Thymus (tissue), 14 donors: ENCODE measurements at places on chromosomes 12 and 14. TPM values are rescaled to one million over a fixed set of nuclear protein-coding genes. Genes with fewer than 3 reads are reported as not detected.

GRCh38 chr12:33322519-33322918 is 117.1 kb downstream of the SYT10 start:
- DNase-seq = no peak

DNA sequence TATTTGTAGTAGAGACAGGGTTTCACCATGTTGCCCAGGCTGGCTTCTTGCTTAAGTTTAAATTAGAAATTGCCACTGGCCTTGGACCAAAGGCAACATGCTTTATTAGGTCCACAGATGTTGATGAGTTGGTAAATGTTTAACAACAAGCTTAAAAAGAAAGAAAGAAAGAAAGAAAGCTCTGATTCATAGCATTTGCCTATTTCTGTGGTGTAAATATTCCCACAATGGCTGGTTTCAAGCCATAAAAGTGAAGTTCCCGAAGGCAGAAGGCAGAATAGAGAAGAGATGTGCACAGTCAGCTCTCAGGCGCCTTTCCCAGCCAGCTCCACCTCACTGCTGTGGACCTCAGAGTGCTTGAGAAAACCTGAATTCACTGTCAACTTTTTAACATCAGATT is 26.4 kb downstream of the KCNK13 start:
- DNase-seq = no peak

The INSM2 gene
- total RNA-seq = 0.05 TPM

GRCh38 chr12:106739815-106740530 is 34.5 kb upstream of the RIC8B start:
- DNase-seq = no peak

The SLC17A8 gene
- total RNA-seq = 3.0 TPM

GRCh38 chr12:113297621-113298471 is 37.1 kb downstream of the SLC8B1 start:
- no peak for DNase-seq

DNA sequence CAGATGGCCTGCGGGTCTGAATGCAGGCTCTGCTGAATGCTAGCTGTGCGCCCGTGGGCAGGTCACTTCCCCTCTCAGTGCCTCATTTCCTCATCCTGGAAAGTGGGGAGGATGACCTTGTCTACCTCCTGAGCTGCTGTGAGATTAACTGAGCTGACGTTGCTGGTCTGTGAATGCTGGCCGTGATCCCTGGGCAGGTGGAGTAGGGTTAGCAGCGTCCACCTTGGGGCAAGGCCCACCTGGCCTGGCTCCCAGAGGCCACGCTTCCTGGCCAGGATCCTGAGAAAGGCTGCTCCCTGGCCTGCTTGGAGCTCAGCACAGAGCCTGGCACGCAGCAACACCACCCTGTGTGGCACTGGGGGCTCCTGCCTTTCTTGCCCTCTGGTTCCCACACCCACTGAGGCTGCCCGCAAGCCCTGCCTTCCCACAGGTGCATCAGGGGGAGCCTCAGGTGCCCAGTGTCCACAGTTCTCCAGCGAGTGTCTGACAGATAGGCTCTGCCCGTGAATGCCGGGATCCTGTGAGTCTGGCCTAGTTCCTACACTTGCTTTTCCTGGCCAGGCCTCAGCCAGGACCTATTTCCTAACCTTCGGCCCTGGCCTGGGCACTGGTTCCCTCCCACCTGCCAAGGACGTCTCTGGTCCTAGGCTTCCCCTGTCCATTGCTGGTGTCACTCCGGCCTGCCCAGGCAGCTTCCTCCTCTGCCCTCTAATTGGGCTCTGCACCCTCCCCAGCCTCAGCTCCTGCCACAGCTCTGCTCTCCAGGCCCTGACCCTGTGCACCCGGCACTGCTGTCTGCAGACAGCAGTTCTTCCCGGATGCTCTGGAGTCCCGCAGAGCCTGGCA is 37.2 kb upstream of the TDRD9 start:
- DNase-seq = no peak

The TDRD9 gene
- total RNA-seq = 0.76 TPM

DNA sequence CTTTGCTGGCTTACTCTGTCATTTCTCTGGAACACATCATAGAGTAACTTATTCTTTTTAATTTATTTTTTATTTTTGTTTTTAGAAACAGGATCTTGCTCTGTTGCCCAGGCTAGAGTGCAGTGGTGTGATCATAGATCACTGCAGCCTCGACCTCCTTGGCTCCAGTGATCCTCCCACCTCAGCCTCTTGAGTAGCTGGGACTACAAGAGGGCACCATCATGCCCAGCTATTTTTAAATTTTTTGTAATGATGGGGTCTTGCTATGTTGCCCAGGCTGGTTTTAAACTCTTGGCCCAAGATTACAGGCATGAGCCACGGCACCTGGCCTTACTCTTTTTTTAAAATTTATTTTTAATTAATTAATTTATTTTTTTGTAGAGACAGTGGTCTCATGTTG is 32.2 kb upstream of the RD3L start:
- DNase-seq = no peak

DNA sequence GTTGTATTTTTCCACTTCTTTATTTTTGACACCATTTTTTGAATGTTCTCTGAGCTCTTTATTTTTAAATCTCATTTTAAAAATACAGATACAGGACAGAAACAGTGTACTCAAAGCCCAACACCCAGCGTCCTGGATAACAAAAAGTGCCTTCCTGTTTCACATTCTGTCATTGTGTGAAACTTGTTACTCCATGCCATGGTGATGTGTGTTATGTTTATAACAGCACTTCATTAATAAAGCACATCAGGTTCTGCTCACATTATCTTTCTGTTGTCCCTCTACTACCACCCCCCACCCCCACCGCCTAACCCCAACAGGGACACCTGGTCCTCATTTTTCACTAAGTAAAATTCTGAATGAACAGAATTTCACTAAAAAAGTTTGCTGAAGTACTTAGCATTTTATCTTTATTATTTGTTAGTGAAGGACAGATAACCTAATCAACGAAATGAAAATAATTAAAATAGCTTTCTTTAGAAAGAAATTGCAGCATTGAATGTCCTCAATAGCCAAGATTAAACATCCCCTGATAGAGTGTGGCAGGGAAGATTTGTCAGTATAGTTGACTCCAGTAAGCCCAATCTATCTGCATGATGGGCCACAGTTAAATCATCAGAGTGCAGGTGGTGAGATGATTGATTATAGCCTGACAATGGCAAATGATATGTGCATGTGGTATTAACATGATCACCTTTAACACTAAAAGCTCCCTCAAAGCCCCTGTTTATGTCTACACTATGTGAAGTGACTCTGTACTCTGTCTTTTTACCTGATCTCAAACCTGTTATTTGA is 153.9 kb downstream of the ACSS3 start:
- DNase-seq = no peak

The RPS29 gene
- total RNA-seq = 6,328 TPM

The GPR33 gene
- 0.14 TPM for total RNA-seq

The FAM181A gene
- not detected for total RNA-seq

The NOXRED1 gene
- total RNA-seq = 0.19 TPM

DNA sequence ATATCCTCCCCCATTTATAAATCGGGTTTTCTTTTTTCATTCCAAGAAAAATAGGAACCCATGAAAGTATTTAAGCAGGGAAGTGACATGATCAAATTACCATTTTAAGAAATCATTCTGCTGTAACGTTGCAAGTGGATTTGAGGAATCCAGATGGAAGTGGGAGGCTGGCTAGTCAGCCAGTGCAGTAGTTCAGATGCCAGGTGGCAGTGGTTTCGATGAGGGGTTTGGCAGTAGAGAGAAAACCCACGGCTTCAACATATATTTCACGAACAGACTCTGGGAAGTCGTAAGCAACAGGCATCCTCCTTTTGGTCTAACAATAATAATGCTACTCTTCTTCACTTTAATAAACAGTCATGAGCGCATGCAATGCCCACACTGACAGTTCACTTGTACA is 25.0 kb downstream of the PDZRN4 start:
- no peak for DNase-seq

The RAD51B gene
- 17.8 TPM for total RNA-seq

- no peak for DNase-seq
These were observed 18.9 kb downstream of the E2F7 start for GRCh38 chr12:77046468-77046867.

DNA sequence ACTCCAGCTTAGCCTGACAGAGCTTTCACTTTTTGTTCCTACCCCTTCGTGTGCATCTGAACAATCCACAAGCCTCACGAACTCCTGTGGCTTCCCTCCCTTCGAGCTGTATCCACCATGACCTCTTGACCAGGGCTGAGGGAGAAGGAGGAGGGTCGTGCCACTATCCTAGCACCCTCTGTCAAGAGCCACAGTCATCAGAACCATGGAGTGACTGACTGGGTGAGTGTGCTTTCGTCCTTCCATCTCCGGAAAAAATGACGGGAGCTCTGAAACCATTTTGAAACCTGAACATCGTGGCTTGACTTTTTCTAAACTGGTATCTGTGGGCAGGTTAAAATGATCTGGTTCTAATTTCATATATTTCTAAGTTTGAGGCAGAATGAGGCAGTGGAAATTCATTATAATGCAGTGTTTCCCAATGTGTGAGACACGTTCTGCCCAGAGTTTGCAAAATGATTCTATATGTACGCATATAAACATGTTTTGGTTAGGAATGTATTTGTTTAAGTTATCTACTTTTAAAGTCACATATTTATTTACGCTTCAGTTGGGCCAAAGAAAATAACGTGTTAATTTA is 27.0 kb downstream of the IL26 start:
- DNase-seq = no peak

DNA sequence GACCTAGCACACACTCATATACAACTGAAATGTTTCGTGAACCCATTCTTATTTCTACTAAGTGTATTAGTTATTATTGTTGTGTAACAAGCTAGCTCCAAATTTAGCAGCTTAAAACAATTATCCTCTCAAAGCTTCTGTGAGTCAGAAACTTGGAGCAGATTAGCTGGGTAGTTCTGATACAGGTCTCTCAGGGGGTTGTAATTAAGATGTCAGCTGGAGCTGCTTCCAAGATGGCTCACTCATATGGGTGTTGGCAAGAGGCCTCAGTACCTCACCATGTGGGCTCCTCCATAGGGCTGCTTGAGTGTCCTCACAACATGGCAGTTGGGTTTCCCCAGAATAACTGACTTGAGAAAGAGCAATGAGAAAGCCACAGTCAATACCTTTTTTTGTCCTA is 9.8 kb downstream of the GPR135 start:
- DNase-seq = no peak

The SOCS4 gene
- total RNA-seq = 9.7 TPM

DNA sequence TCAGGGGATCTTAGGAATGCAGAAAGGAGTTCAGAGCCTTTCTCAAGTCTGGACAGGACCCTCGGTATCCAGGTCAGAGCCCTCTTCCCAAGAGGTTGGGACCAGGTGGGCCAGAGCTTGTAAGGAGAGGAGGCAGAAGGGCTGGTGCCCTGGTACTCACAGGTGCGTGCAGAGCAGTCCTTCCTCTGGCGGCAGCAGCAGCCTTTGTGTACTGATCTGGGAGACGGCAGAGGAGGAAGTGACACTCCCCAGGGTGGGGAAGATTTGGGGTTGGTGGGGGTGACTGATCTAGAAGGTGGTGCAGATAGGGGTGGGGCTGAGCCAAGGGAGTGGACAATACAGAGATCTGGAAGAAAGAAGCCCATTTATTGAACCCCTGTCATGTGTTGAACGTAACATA is at the start of gene ITGB7:
TSS of gene ITGB7 (minus strand) at position 210 of the 400 bp plus-strand sequence. CDS start 6,808 bp downstream, outside the sequence.
- DNase-seq = no peak

The RNASE1 gene
- total RNA-seq = 200 TPM

GRCh38 chr12:31474751-31475150 is 116.2 kb downstream of the DENND5B start:
- DNase-seq = no peak

The CCDC175 gene
- total RNA-seq = not detected

- DNase-seq = no peak
These were observed 53.8 kb downstream of the SPTLC2 start for GRCh38 chr14:77562681-77563080.

The ABCD2 gene
- 0.71 TPM for total RNA-seq

The IL23A gene
- 14.4 TPM for total RNA-seq

- DNase-seq = no peak
These were observed 72.2 kb downstream of the CLIP1 start for GRCh38 chr12:122350141-122350848.

DNA sequence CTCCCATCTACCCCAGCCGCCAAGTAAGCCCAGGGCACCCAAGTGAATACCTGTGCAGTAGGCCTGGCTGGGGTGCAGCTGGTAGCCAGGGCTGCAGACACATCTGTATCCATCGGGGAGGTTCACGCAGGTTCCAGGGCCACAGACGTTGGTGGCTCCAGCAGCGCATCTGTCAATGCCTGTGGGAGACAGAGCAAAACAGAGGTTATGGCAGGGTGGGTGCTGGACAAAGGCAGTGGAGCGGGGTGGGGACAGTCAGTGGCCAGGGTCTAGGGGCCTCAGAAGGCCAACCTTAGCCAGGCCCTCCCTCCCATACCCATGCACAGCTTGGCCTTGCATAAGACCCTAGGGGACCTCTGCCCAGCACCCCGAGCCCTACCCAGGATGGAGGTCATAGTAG is 29.2 kb downstream of the ISCA2 start:
- DNase-seq = no peak

- DNase-seq = no peak
These were observed 56.7 kb downstream of the DGLUCY start for GRCh38 chr14:91170504-91171121.

- DNase-seq = no peak
These were observed 84.7 kb upstream of the CEP83 start for GRCh38 chr12:94544355-94544754.

The ACSM4 gene
- total RNA-seq = not detected

GRCh38 chr14:68702135-68702534 is 90.7 kb downstream of the ZFP36L1 start:
- DNase-seq = no peak

The RND1 gene
- 1.1 TPM for total RNA-seq

GRCh38 chr14:99706107-99706900 is 22.2 kb downstream of the CYP46A1 start:
- no peak for DNase-seq

The GARIN6 gene
- total RNA-seq = not detected

The PELI2 gene
- 21.1 TPM for total RNA-seq
